ENCODE measurements at places on chromosomes 2 and 18. TPM values are rescaled to one million over a fixed set of nuclear protein-coding genes. Genes with fewer than 3 reads are reported as not detected.

- no peaks in the 10 kb centered on the region for H3K36me3 ChIP-seq
- H3K4me1 ChIP-seq = no peaks in the 10 kb centered on the region
- no peak overlapping the region for H3K4me3 ChIP-seq
- no peak for DNase-seq
- 0 out of 2 replicates have a peak, but pooled peaks cover 5% of the 10 kb centered on the region for H3K27me3 ChIP-seq
Observed at GRCh38 chr18:50590593-50590992, 30.7 kb downstream of the MAPK4 start.

DNA sequence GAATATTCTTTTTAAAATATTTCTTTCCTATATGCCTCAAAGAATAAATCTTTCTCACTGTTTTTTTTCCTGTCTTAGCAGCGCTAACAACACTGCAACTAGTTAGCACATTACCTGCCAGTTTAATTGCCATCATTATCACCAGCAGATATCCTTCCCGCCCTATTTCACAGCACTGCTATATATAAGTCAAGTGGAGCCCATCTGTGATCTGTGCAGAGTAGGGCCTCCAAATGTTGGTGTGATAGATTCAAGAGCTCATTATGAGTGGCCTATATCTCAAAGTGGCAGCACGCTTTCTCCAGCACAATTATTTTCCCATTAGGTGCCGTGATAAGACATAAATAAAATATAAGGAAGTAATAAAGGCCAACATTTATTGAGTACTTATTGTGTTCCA lies 19.8 kb upstream of the RGPD4 start:
- no peak overlapping the region for H3K27ac ChIP-seq
- no peak for DNase-seq
- H3K36me3 ChIP-seq = no peaks in the 10 kb centered on the region
- H3K27me3 ChIP-seq = no peaks in the 10 kb centered on the region
- peaks cover 13% of the 10 kb centered on the region for H3K4me1 ChIP-seq
- H3K4me3 ChIP-seq = no peak overlapping the region

DNA sequence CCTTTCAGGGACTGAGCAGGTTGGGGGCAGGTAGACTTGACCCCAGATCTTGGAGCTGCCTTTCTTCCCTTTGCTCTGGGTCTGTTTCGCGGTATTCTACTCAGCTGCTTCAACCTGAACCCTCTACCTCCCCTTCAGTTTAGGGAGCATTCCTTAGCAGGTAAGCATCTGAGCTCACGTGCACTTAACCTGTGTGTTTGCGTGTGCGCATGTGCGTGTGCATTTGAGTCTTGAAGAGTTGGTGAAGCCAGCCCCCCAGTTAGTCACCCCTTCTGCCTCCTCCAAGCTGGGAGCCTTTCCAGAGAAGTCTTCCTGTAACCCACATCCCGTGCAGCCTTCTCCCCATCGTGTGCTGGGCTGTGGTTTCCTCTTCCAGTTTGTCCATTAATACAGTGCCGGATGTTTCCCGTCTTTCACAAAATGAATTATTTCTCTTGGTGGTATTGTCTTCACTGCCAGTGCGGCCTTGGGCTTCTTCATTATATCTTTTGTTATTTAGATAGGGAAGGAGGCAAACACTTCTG lies 33.2 kb downstream of the B3GNT2 start:
- no peak overlapping the region for H3K27ac ChIP-seq
- no peaks in the 10 kb centered on the region for H3K4me1 ChIP-seq
- H3K4me3 ChIP-seq = no peak overlapping the region
- H3K27me3 ChIP-seq = no peaks in the 10 kb centered on the region
- DNase-seq = no peak
- peaks cover 3% of the 10 kb centered on the region for H3K36me3 ChIP-seq

DNA sequence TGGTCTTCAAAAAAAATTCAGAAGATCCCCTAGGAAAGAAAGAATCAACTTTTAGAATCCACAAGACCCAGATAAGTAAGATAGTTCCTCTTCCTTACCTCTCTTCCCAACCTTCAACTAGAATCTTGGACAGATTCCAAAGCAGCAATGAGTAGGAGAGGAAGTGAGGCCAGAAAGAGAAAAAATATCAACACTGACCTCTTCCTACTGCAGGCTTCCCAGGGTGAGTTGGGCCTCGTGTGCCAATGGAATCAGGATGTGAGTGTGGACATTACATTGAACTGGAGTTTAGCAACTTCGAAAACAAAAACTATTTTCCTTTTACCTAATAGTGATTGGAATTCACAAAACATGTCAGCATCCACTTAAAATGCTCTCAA lies 102.5 kb upstream of the PIEZO2 start:
- H3K27me3 ChIP-seq = no peaks in the 10 kb centered on the region
- H3K4me1 ChIP-seq = no peaks in the 10 kb centered on the region
- H3K4me3 ChIP-seq = no peak overlapping the region
- H3K36me3 ChIP-seq = no peaks in the 10 kb centered on the region
- DNase-seq = no peak
- H3K27ac ChIP-seq = no peak overlapping the region

GRCh38 chr2:171902840-171903420 lies 8.9 kb upstream of the SLC25A12 start:
- no peak overlapping the region for H3K4me3 ChIP-seq
- no peak for DNase-seq
- H3K4me1 ChIP-seq = no peaks in the 10 kb centered on the region
- no peaks in the 10 kb centered on the region for H3K27me3 ChIP-seq

DNA sequence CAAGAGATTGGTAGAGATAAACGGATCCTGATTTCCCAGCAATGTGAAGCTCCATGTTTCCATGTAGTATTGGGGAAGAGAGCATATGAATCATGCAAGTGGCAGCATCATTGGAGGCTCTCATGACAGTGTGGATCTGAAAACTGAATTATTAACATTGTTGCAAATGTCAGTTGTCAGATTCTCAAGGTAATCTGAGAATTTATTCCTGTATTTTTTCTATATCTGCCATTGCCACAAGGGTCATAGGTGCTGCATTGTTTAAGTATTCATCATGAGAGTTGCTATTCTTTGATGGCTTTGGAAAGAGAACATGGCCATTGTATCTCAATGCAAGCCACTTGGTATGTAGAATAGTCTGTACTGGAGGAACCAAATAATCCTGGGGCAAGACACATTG lies 1217.0 kb upstream of the ZEB2 start:
- no peaks in the 10 kb centered on the region for H3K27me3 ChIP-seq
- no peak for DNase-seq
- no peak overlapping the region for H3K27ac ChIP-seq
- no peaks in the 10 kb centered on the region for H3K36me3 ChIP-seq
- H3K4me1 ChIP-seq = no peaks in the 10 kb centered on the region

- no peaks in the 10 kb centered on the region for H3K27me3 ChIP-seq
- H3K27ac ChIP-seq = no peak overlapping the region
- no peak overlapping the region for H3K4me3 ChIP-seq
- no peaks in the 10 kb centered on the region for H3K4me1 ChIP-seq
- no peak for DNase-seq
Observed at GRCh38 chr2:236577481-236578410, 8.1 kb downstream of the ACKR3 start.

DNA sequence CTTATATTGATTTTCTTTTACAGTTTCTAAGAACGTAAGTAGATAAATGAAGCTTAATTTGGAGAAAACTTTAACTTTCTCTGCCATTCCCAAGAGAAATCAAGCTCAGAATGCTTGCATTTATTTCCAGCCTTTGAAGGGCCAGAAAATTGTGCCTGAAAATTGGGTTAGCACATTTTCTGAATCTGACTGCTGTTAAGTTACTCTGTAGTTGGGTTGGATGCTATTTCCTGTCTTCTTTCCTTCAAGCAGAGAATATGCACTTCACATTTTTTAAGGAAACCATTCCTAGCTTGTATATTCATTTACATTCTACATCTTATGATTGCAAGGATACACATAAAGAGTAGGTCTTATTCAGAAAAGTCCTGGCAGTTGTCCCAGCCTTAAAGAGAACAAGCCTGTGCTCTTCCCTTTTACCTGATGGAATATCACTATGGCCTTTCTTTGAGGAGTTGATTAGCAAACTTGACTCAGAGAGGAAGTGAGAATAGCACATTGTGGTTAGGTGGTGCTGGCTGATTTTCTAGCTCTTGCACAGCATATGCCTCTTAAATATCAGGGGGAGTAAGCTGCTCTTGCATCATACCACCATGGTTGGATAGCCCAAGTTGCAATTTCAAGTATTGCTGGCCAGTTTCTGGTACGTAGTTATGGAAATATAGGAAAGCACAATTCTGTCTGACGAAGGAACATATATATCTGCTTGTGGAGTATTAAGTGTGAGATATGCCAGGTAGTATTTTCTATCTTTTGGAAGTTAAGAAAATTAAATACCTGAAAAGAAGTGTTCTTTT lies 133.7 kb downstream of the COMMD1 start:
- no peak overlapping the region for H3K27ac ChIP-seq
- H3K36me3 ChIP-seq = no peaks in the 10 kb centered on the region
- no peak overlapping the region for H3K4me3 ChIP-seq
- no peaks in the 10 kb centered on the region for H3K27me3 ChIP-seq

- no peaks in the 10 kb centered on the region for H3K27me3 ChIP-seq
- no peak overlapping the region for H3K4me3 ChIP-seq
- no peak overlapping the region for H3K27ac ChIP-seq
Observed at GRCh38 chr18:13548966-13549879, 177.1 kb downstream of the FAM210A start.

GRCh38 chr2:95310651-95311050 lies 13.5 kb downstream of the KCNIP3 start:
- no peak for DNase-seq
- H3K27me3 ChIP-seq = peaks cover 2% of the 10 kb centered on the region
- H3K4me1 ChIP-seq = no peaks in the 10 kb centered on the region
- no peak overlapping the region for H3K4me3 ChIP-seq

DNA sequence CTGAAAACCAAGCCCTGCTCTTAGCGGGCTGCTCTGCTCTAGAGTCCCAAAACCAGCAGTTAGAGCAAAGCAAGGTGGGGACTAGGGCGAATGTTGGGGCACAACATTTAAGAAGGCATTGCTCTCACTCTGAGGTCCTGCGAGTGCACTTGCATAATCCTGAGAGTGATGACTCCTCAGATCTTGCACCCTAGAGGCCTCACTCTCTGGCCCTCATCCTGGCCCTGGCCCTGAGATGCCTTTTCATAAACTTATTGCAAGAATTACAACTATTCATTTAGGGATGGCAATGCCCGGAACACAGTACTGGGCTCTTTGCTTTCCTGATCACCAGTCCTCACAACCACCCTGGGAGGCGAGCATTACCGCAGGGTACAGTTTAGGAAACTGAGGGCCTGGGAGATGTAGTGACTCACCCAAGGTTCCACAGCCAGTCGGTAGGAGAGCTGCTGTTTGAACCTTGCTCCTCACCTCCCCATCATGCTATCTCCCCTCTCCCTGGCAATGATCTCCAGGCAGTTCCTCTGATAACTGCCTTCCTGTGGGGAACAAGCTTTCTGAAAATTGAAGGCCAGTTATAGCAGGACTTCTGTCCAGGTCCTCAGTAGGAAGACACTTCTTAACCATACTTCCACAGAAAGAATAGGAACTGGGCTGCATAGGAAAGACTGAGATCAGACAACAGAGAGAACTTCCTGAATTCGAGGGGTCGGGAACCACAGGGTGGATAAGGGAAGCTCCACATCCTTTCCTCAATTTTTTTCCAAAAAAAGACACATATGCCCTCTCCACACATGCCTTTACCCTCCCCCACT lies 91.3 kb downstream of the TNS1 start:
- no peak for DNase-seq
- H3K27ac ChIP-seq = no peak overlapping the region
- no peak overlapping the region for H3K4me3 ChIP-seq
- no peaks in the 10 kb centered on the region for H3K36me3 ChIP-seq
- H3K27me3 ChIP-seq = no peaks in the 10 kb centered on the region
- peaks cover 22% of the 10 kb centered on the region for H3K4me1 ChIP-seq

- DNase-seq = no peak
- H3K27ac ChIP-seq = no peak overlapping the region
- no peaks in the 10 kb centered on the region for H3K36me3 ChIP-seq
Observed at GRCh38 chr2:226098861-226099745, 699.6 kb downstream of the NYAP2 start.

DNA sequence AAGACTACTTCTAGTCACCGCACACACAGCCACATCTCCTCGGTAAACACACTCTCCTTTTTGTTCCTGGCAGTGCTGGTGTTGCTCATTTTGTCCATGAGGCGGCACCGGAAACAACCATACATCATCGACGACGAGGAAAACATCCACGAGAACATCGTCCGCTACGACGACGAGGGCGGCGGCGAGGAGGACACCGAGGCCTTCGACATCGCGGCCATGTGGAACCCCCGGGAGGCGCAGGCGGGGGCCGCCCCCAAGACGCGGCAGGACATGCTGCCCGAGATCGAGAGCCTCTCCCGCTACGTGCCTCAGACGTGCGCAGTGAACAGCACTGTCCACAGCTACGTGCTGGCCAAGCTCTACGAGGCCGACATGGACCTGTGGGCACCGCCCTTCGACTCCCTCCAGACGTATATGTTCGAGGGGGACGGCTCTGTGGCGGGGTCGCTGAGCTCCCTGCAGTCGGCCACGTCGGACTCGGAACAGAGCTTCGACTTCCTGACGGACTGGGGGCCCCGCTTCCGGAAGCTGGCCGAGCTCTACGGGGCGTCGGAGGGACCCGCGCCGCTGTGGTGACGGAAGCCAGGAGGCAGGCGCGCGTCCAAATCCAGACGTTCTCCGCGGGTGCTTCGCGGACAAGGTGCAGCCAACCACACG lies 221.0 kb downstream of the CDH20 start:
- no peak overlapping the region for H3K27ac ChIP-seq
- no peaks in the 10 kb centered on the region for H3K36me3 ChIP-seq
- no peak for DNase-seq
- peaks cover 31% of the 10 kb centered on the region for H3K4me1 ChIP-seq
- H3K27me3 ChIP-seq = no peaks in the 10 kb centered on the region
- H3K4me3 ChIP-seq = no peak overlapping the region

DNA sequence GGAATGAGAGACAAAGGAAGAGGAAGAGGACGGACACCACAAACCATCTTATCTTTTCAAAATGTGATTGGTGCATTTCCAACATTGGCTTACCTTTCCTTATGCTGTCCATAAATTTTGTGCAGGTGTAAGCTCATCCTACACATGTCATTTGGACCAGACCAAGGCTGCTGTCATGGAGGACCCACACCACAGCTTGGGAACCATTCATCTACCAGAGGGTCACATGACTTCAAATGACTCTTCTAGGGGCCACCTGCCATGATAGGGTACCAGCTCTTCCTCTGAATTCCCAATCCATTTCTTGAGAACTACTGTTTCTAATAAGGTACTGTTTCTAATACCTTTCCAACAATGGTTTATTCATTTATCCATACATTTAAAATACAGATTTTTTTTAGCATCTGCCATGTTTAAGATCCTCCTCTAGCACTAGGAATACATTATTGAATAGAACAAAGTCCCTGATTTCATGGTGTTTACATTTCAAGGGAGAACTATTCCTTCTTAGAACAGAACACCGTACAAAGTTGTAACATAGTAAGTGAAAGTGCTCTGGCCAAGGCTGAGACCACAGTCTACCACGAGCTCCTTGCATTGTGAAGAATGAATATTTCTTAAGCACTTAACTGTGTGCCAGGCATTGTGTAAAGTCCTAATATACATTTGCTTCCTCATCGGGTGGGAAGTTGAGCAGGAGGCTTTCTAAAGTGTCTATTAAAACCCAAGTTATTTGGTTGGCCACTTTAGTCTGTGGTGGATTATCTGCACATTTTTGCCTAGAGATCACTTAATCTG lies 246.1 kb upstream of the FN1 start:
- H3K36me3 ChIP-seq = no peaks in the 10 kb centered on the region
- H3K27ac ChIP-seq = no peak overlapping the region
- DNase-seq = no peak
- H3K4me3 ChIP-seq = no peak overlapping the region

The PRSS56 gene
- total RNA-seq = not detected

The IL1RN gene
- not detected for total RNA-seq

The ALKAL2 gene
- not detected for total RNA-seq
